ENCODE measurements at places on chromosomes 11 and 22.

DNA sequence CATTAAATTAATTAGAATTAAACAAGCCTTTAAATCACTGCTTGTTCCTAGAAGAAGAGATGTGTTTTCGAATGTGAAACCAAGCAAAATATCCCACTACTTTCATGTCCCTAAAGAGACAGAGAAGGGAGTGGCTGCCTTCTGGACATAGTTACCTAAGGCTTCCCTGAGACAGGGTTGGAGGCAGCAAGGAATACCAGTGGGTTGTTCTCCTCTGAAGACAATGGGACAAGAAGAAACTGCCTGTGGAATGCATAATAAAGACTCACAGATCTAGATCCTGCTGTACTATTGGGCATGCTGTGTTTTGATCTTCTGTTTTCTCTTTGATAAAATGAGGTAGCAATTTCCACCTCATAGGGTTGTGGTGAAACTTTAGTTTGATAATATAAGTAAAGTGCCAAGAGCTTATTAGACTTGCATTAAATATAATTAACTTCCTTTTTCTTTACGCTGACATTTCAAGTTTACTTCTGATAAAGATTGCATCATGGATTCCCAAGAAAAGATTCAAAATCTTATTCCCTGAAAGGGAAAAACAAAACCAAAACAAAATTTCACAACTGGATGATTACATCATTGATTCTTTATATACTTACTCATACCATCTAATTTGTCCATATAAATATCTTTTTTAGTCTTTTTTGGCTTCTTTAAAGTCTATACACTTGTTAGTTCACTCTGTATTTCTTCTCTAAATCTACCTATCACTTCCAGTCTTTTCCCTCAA is 621.3 kb downstream of the ETS1 start:
- no peak for DNase-seq

DNA sequence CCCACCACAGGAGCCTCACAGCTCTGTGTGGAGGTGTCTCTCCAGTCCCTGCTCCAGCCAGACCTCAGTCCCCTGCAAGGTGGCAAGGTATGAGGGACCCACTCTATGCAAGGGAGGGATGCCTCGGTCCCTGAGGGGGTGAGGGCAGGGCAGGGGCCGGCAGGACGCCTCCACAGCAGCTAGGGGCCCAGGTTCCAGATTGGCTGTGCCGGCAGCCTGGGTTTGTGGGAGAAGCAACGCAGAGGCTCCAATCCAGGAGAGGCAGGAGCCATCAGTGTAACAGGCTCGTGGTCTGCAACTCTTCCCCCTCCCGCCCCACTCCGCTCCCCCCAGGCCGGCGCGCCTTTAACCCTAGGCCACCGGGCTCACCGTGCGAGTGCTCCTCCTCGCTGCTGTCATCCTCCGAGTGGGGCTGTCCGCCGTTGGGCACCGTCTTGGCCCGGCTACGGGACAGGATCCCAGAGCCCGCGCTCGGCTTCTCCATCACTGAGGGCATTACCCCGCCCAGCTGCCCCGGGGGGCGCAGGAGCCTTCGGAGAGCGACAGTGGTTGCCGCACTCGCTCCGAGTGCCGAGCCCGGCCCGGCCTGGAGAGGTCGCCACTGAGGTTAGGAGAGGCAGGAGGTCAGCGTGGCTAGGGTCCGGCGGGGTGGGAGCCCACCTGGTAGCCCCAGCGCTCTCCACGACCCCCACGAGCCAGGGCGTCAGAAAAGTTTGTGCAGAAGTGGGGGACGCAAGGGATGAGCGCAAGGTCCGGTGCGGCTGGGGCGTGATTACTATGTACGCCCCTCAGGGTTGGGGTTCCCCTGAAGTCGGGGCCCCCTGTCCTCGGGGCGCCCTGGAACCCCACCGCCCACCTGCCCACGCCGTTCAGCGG is 765 bp downstream of the RCOR2 start:
- no peak for DNase-seq

DNA sequence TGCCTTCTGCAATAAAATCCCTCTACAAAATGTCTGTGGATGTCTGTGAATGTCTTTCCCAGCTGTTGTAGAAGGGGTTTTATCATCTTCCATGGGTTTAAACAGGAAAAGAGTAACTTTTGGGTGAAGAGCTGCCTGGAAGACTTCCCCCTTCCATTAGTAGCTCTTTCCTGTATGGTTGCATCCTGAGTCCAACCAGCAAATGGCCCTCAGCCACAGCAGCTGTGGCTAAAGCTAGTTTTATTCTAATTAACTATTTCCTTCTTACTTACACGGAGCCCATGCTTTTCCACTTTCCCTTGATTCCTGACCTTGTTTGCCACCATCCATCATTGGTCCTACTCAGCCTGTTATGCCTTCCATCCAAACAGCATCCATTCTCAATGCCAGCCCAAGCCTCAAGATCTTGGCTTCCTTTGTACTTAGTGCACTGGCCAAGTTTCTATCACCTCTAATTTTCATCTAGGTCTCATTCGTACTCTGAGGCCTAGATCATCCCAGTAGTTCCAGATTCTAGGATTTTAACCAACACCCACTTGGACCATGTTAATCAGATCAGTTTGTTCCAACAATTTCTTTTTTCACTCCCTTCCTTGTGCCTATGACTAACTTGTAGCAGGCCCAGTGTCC is 41.5 kb upstream of the CADM1 start:
- DNase-seq, result no peak

- DNase-seq, result no peak
Observed at GRCh38 chr11:117929142-117929915, at the start of gene TMPRSS13. Gene TMPRSS13, minus strand, starts transcription at chr11:117929402. Its CDS starts 95 bp downstream, at chr11:117929307.

DNA sequence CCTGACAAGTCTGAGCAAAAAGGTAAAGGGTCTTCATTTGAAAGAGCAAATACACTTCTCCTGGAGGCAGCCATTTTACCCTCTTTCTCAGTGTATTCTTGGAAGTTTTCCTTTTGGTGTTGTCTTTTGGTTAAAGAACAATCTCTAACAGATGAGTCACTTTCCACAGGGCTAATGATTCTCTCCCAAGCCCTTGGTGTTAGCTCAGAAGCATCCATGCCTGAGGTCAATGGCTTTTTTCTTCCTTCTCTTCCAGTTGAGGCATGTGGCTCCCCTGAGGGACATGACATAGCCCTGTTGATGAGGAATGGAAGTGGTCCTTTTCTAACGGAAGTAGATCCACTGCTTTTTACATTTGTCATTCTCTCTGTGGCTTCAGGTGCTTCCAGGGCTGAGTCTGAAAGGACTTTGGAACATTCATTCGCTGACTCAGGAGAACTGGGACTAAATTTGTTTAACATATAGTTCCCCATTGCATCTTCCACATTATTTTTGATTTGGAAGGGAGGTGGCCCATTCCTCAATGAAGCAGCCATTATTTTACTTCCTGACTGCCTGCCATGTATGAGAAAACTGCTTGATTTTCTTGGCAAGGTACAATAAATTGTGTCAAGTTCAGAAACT is 13.8 kb upstream of the POGLUT3 start:
- no peak for DNase-seq

DNA sequence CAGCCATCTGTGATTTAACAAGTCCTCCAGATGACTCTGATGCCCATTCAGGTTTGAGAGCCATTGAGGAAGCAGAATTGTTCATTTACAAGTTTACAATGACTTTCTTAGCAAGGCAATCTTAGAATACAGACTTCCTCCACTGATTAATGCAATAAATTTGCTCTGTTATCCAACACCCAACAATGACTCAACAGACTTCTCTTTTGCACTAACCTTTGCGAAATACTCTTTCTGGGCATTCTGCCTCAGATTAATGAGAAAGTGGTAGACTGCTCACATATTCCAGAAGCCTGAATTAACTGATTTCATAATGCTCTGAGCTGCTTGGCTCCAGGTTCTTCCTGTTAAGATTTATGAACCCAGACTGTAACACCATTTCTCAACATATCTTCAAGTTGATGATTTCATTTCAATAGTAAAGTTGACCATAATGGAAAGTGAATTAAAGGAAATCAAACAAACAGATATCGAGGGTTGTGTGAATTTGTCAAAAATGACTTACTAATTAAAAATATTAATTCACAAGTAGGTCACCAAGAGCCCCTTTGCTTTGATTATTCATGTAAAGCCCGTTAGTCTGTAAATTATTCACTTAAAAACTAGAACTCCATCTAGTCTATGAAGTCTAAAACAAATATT is 70.5 kb upstream of the BLID start:
- no peak for DNase-seq

DNA sequence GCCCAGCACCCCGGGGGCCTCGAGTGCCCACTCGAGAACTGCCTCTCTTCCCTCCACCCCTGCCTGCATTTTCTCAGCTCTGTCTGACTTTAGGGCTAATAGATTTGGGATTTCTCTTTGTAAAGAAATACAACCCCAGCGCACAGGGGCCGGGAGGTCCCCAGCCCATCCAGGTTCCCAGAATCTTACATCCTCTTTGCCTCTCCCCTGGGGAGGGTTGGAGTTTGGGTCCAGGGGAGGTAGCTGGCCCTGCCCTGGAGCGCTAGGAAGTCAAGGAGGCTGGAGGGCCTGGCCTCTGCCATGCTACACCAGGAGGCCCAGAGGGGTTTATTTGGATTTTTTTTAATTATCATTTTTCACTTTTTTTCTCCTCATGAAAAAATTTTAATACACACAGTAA is 65.7 kb upstream of the LMO1 start:
- no peak for DNase-seq

DNA sequence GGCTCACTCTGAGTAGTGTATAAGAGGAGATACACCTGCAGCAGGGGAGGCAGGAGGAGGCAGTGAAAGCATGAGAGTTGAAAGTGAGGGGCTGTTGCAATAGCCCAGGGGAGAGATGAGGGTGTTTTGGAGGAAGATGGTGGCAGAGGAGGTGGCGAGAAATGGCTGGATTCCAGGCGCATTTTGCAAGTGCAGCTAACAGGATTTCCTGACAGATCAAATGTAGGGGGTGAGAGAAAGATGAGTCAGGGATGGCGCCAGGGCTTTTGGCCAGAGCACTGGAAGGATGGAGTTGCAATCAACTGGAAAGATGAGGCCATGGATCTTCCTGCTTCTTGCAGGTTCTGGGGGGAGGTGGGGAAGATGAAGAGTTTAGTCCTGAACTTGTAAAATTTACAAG is 16.8 kb upstream of the TSPAN18 start:
- no peak for DNase-seq

DNA sequence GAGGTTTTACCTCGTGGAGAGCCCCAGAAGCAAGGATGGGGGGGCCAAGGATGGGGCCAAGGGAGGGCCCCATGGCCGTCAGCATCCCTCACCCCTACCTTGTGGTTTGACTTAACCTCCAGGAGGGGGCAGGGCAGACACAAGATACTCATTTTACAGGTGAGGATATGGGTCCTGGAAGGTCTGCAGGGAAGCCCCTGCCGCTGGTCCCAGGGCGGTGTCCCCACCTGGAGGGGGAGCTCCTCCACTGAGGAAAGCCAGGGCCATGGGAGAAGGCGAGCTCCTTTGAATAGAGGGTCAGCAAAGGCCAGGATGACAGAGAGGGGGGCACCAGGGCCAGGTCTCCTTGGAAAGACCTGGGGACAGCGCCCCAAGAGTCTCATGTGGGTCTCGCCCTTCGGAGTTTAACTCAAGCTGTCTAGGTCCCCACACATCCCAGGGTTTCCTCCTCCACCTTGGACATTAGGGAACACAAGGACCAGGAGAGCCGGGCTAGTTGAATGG is 5.9 kb upstream of the ADORA2A start:
- DNase-seq, result no peak

- DNase-seq, result no peak
Observed at GRCh38 chr11:115222218-115222862, 281.9 kb downstream of the CADM1 start.

DNA sequence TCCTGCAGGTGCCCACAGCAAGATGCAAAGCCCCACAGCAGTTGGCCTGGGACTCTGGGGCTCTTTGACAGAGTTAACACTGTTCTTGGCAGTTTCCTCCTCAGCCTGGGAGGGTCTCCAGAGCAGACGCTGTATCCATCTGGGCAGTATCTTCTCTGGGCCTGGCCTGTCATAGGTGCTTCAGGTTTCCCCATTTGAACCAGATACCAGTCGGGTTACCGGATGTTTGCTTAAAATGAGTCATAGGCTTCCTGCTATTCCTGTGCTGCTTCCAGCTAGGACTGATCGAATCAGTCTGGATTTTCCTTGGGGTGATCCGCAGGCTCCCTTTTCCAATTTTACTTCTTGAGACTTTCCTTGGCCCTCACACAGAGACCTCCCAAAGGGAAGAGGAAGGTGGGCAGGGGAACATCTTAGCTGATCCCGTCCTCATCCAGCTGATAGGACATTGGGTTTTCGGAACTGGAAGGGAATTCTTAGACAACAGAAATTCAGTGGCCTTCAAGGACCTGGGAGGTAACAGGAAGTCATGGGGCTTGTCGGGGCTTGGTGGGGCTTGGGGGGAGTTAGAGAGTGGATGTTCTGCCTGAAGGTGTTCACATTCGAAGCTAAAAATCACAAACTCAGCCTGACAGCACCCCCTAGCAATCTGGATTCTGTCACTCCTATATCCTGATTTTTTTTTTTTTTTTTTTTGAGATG is 2.4 kb upstream of the RANGAP1 start:
- DNase-seq, result peak; percentile 73

GRCh38 chr11:90326647-90327046 is 103.8 kb upstream of the CHORDC1 start:
- no peak for DNase-seq

- DNase-seq, result no peak
Observed at GRCh38 chr11:117462183-117462863, 134.7 kb downstream of the CEP164 start.

- DNase-seq, result peak; percentile 52
Observed at GRCh38 chr11:114162719-114163123, 103.2 kb downstream of the ZBTB16 start.
